ENCODE measurements at places on chromosomes 12 and 14.

DNA sequence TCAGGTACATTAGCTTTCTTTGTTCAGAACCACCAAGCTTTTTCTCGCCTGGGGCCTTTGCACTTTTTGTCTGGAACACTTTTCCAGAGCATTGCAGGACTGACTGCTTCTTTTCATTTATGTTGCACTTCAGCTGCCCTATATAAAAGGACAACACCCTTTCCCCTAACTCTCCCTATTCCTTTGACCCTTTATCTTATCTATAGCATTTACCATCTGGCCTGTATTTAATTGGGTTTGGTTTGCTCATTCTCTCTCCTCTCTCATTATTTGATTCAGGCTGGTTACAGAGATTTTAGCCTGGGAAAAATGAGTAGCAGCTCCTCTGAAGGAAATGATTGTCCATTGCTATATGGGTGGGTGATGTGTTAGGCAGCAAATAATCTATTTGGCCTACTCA, 165.4 kb downstream of the KICS2 start:
- H3K4me3 ChIP-seq, result no peak overlapping the region
- DNase-seq, result no peak
- H3K36me3 ChIP-seq, result no peaks in the 10 kb centered on the region
- no peak overlapping the region for H3K27ac ChIP-seq
- no peaks in the 10 kb centered on the region for H3K27me3 ChIP-seq

- H3K27me3 ChIP-seq, result no peaks in the 10 kb centered on the region
- no peaks in the 10 kb centered on the region for H3K36me3 ChIP-seq
- no peak overlapping the region for H3K4me3 ChIP-seq
- no peak overlapping the region for H3K27ac ChIP-seq
- no peaks in the 10 kb centered on the region for H3K4me1 ChIP-seq
Observed at GRCh38 chr14:26400373-26400772, 197.5 kb downstream of the NOVA1 start.

DNA sequence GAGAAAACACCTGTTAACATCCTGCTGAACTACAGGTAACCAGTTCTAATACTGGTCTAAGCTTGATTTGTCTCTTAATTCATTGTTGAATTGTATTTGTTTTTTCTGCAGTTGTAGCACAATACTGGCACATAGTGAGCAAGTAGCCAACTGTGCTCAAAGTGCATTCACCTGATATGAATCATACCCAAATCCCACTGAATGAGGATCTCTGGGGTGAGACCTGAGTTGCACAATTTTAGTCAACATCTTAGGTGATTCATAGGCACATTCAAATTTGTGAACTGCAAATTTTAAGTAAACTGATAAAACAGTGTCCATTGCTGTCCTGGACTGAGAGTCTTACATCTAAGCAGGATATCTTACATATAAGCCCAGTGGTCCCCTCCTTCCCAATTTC, 12.8 kb downstream of the KCNC2 start:
- no peaks in the 10 kb centered on the region for H3K4me1 ChIP-seq
- no peaks in the 10 kb centered on the region for H3K36me3 ChIP-seq

GRCh38 chr14:65431951-65432350, 19.4 kb downstream of the FUT8 start:
- H3K27me3 ChIP-seq, result no peaks in the 10 kb centered on the region
- H3K27ac ChIP-seq, result peak overlapping the region; percentile 7
- H3K4me1 ChIP-seq, result peaks cover 10% of the 10 kb centered on the region
- DNase-seq, result no peak

GRCh38 chr12:22272335-22273151, 62.0 kb downstream of the ST8SIA1 start:
- no peak for DNase-seq
- H3K36me3 ChIP-seq, result no peaks in the 10 kb centered on the region
- no peaks in the 10 kb centered on the region for H3K27me3 ChIP-seq
- H3K27ac ChIP-seq, result no peak overlapping the region
- no peak overlapping the region for H3K4me3 ChIP-seq

DNA sequence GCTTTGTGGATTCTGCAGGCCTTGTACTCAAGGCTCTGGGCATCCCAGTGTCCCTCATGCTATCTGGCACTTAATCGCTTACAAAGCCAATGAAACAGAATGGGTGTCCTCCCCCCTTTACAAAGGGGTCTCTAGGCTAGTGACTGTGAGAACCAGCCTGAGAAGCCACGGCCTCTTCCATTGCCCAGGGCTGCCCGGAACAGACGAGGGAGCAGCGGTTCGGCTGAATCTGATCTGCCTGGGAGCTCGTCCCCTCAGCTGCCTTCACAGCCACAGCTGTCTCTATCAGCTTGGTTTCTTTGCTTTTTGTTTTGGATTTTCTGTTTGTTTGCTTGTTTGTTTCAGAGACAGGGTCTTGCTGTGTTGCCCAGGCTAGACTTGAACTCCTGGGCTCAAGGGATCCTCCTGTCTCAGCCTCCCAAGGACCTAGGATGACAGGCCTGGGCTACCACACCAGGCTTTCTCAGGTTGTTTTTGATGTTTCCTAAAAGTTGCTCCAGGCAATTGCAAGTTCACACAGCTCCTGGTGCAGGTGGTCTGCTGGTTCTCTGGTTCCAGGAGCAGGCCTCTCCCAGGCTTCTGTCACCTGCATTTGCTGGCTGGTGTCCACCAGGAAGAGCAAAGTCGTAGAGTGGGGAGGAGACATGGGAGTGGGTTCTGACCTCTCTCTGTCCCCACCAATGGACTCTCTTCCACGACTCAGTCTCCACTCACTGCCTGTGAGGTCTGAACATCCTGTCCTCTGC, 10.9 kb upstream of the RIN3 start:
- DNase-seq, result no peak
- H3K27me3 ChIP-seq, result no peaks in the 10 kb centered on the region
- H3K36me3 ChIP-seq, result no peaks in the 10 kb centered on the region
- peak overlapping the region; percentile 99 for H3K27ac ChIP-seq
- peaks cover 35% of the 10 kb centered on the region for H3K4me1 ChIP-seq
- no peak overlapping the region for H3K4me3 ChIP-seq

GRCh38 chr14:88043529-88044443, 38.9 kb downstream of the GPR65 start:
- no peak overlapping the region for H3K27ac ChIP-seq
- H3K36me3 ChIP-seq, result no peaks in the 10 kb centered on the region
- no peaks in the 10 kb centered on the region for H3K27me3 ChIP-seq
- peak; percentile 44 for DNase-seq

- H3K27ac ChIP-seq, result no peak overlapping the region
- no peaks in the 10 kb centered on the region for H3K36me3 ChIP-seq
- no peak overlapping the region for H3K4me3 ChIP-seq
- peaks cover 43% of the 10 kb centered on the region for H3K4me1 ChIP-seq
Observed at GRCh38 chr14:61927520-61927919, 165.3 kb downstream of the SNAPC1 start.

DNA sequence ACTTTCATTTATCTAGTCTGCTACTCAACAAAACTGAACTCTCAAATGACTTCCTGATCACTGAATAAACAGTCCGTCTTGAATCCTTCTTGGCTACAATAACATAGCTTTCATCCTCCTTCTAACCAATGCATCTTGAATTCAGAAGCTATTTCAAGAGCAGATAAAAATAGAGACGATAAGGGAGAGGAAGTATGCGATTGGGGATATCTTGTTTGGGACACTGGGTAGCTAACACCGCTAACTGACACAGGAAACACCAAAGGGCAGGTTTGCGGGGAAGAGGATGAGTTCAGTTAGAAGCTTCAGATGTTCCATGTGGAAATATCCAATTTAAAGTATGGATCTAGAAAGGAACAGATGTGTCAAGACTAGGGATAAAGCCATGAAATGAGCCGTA, 102.5 kb downstream of the SLC41A2 start:
- no peaks in the 10 kb centered on the region for H3K4me1 ChIP-seq
- H3K27ac ChIP-seq, result no peak overlapping the region
- H3K4me3 ChIP-seq, result no peak overlapping the region
- H3K27me3 ChIP-seq, result no peaks in the 10 kb centered on the region
- no peak for DNase-seq
- H3K36me3 ChIP-seq, result no peaks in the 10 kb centered on the region

- DNase-seq, result no peak
- no peak overlapping the region for H3K4me3 ChIP-seq
- no peaks in the 10 kb centered on the region for H3K27me3 ChIP-seq
- no peaks in the 10 kb centered on the region for H3K4me1 ChIP-seq
Observed at GRCh38 chr12:104852102-104852501, 106.0 kb downstream of the SLC41A2 start.

DNA sequence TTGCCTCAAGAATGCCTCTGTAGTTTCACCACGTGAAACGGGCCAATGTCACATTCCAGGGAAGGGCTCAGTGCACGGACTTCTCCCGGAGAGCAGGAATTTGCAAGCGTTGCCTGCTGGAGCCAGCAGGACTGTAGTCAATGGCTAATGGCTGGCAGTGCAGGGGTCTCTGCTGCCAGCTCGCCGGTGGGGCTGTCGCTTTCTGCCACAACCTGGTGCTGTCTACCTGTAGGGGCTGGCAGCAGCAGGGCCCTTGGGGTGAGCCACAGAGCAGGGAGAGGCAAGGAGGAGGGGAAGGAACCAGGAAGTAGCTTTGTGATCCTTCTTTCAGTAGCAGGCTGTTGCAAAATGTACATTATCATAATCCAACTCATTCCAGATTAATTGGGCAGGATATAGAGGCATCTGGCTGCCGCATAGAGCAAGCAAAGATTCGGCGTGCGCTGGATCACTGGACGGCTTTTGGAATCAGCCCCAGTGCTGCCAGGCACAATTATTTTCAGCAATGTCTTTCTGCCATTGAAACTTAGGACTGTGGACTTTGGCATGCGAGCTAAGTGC, 114.1 kb downstream of the PAPOLA start:
- no peak overlapping the region for H3K4me3 ChIP-seq
- no peak overlapping the region for H3K27ac ChIP-seq
- no peak for DNase-seq
- H3K27me3 ChIP-seq, result no peaks in the 10 kb centered on the region
- H3K36me3 ChIP-seq, result no peaks in the 10 kb centered on the region

DNA sequence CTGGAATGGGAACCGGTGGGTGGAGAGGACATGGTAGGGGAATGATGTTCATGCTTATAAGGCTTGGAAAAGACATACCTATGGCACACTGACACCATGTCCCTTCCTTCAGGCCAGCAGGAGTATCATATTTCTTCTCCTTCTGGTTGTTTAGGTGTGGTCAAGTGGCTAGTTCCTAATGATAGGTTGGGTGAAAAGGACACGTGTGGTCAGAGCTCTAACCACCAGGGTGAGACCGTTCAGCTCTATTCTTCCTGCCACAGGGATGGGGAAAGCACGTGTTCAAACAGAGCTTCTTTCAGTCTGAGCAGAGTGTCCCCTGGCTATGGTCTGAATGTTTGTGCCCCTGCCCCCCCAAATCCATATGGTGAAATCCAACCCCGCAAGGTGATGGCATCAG, 209.1 kb downstream of the PAX9 start:
- H3K4me1 ChIP-seq, result no peaks in the 10 kb centered on the region
- H3K36me3 ChIP-seq, result no peaks in the 10 kb centered on the region
- H3K4me3 ChIP-seq, result no peak overlapping the region
- no peaks in the 10 kb centered on the region for H3K27me3 ChIP-seq

DNA sequence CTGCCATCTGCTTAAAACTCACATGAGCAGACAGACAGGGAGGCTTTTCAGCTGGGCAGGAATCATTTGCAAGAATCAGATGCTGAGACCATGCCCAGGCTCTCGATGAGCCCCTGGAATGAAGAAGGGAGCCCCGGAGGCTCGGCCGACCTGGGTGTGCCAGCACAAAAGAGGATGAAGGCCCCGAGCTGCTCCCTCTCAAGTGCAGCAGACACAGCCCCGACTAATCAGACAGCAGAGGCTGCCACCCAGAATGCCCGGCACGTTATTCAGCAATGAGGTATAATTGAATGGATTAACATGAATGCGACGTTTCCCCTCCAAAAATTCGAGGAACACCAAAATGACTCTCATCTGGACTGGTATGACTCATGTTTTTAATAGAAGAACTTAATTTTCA, 58.9 kb downstream of the BCL11B start:
- no peaks in the 10 kb centered on the region for H3K36me3 ChIP-seq
- no peaks in the 10 kb centered on the region for H3K27me3 ChIP-seq
- no peak for DNase-seq
- H3K4me1 ChIP-seq, result no peaks in the 10 kb centered on the region

DNA sequence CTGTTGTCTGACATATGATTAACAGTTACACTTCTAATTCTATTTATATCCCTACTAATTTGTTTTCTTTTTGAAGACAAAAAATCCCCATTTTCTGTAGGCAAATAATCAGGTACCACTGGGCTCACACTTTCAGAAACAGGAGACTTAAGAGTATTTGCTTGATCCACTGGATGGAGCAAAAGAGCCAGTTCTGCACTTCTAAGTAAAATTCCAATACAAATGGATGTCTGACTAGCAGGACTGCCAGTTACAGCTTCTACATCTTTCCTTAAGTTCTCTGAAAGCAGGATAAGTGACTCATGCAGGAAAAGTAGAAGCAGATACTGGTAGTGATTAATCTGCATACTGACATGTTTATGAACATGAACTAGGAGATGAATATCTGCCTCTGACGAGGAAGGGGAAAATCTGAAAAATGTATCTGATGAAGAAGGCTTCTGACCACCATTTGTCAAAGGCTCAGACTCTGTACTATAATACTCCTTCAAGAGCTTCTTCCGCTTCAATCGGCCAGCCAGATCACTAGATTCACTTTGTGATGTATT, 73.8 kb upstream of the ANKS1B start:
- no peaks in the 10 kb centered on the region for H3K27me3 ChIP-seq
- H3K4me3 ChIP-seq, result no peak overlapping the region
- no peaks in the 10 kb centered on the region for H3K36me3 ChIP-seq
- H3K27ac ChIP-seq, result no peak overlapping the region

- no peak for DNase-seq
- H3K4me1 ChIP-seq, result peaks cover 6% of the 10 kb centered on the region
- H3K27me3 ChIP-seq, result no peaks in the 10 kb centered on the region
- H3K27ac ChIP-seq, result no peak overlapping the region
Observed at GRCh38 chr12:58850826-58851225, 69.5 kb downstream of the LRIG3 start.

GRCh38 chr12:9960590-9960989, 10.6 kb upstream of the CLEC12A start:
- H3K36me3 ChIP-seq, result no peaks in the 10 kb centered on the region
- DNase-seq, result no peak
- no peaks in the 10 kb centered on the region for H3K4me1 ChIP-seq
- H3K27me3 ChIP-seq, result no peaks in the 10 kb centered on the region
- no peak overlapping the region for H3K4me3 ChIP-seq

DNA sequence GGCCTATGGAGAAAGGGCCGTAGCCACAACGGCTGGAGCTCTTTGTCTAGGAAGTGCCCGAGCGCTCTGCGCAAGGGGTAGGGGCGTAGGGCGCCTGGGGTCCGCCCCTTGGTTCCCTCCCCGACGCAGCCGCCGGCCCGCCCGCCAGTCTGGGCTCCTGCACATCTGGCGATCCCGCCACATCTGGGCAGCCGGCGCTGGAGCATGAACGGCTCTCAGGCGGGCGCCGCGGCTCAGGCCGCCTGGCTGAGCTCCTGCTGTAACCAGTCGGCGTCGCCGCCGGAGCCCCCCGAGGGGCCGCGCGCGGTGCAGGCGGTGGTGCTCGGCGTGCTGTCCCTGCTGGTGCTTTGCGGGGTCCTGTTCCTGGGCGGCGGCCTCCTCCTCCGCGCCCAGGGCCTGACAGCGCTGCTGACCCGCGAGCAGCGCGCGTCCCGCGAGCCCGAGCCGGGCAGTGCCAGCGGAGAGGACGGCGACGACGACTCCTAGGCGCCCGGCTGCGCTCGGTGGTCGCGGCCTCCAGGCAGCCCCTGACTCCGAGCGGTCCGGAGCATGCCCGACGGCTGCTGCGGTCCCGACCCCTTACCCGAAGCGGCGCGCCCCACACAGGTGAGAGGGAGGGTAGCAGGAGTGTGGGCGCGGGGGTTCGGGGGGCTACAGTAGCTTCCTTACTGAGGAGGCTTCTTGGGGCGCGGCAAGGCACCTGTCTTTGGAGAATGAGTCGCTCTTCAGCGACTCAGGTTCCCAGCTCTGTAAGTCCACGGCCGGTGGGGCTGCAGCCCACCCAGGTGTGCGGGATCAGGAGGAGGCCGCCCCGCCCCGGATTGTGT, at the start of gene SMIM41:
Gene SMIM41, plus strand, starts transcription at position 129 of the 827 bp plus-strand sequence. Its CDS starts 76 bp downstream, at position 205.
- no peak within 1 kb of the TSS for H3K27ac ChIP-seq
- H3K4me1 ChIP-seq, result no peaks in the 10 kb centered on the region
- no peaks in the 10 kb centered on the region for H3K27me3 ChIP-seq
- no peak within 1 kb of the TSS for H3K4me3 ChIP-seq
- peaks cover 2% of the 10 kb centered on the region for H3K36me3 ChIP-seq
